B cell (primary cell): ENCODE measurements at places on chromosomes 11 and 22. TPM values are rescaled to one million over a fixed set of nuclear protein-coding genes. Genes with fewer than 3 reads are reported as not detected.
A peak's percentile ranks its signal among the peaks of the same experiment; 100 is the strongest.

- no peaks in the 10 kb centered on the region for H3K36me3 ChIP-seq
- no peaks in the 10 kb centered on the region for H3K4me1 ChIP-seq
- no peak overlapping the region for H3K4me3 ChIP-seq
- H3K27me3 ChIP-seq: no peaks in the 10 kb centered on the region
- DNase-seq: no peak
These were observed 1102.6 kb downstream of the DLG2 start for GRCh38 chr11:84524422-84525051.

DNA sequence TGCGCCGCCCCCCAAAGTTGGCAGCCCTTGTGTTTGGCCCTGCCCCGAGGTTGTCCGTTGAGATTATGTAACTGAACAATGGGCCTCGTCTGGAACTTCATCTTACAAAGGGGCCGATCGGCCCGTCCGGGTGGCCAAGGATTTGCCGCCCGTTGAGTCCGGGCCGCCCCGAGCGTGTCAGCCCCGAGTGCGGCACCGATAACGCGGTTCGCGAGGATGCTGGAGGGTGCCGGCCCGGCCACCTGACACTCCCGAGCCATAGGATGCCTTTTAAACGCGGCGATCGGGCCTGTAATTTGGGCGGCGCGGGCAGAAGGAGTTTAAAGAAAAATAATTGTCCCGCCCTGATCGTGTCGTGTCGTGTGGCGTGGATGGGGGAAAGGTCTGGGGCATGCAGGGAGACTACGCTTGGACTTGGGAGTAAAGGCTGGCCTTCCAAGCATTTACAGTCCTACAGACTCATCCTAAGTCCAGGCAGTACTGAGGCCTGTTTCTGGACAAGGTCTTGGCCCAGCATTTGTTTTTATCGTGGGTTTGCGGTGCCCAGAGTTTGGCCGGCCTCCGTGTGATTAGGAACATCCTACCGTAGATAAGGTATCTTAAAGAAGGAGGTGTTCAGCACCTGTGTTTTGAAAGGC is 1.3 kb downstream of the WEE1 start:
- peak; percentile 61 for DNase-seq
- H3K36me3 ChIP-seq: peaks cover 4% of the 10 kb centered on the region
- no peaks in the 10 kb centered on the region for H3K27me3 ChIP-seq
- H3K27ac ChIP-seq: peak overlapping the region; percentile 36
- H3K4me3 ChIP-seq: peak overlapping the region; percentile 96

- H3K27ac ChIP-seq: no peak overlapping the region
- no peak overlapping the region for H3K4me3 ChIP-seq
- H3K36me3 ChIP-seq: peaks cover 68% of the 10 kb centered on the region
- H3K4me1 ChIP-seq: no peaks in the 10 kb centered on the region
- DNase-seq: no peak
These were observed 24.8 kb upstream of the FNBP4 start for GRCh38 chr11:47791774-47792430.

- H3K4me1 ChIP-seq: peaks cover 38% of the 10 kb centered on the region
- no peak overlapping the region for H3K27ac ChIP-seq
- DNase-seq: no peak
- H3K36me3 ChIP-seq: no peaks in the 10 kb centered on the region
- H3K27me3 ChIP-seq: peaks cover 44% of the 10 kb centered on the region
These were observed 4.2 kb downstream of the SEPTIN5 start for GRCh38 chr22:19718456-19719049.

GRCh38 chr22:50161508-50162390 is 8.8 kb upstream of the PANX2 start:
- no peak overlapping the region for H3K4me3 ChIP-seq
- no peaks in the 10 kb centered on the region for H3K27me3 ChIP-seq
- no peaks in the 10 kb centered on the region for H3K36me3 ChIP-seq
- DNase-seq: no peak
- no peak overlapping the region for H3K27ac ChIP-seq
- no peaks in the 10 kb centered on the region for H3K4me1 ChIP-seq

DNA sequence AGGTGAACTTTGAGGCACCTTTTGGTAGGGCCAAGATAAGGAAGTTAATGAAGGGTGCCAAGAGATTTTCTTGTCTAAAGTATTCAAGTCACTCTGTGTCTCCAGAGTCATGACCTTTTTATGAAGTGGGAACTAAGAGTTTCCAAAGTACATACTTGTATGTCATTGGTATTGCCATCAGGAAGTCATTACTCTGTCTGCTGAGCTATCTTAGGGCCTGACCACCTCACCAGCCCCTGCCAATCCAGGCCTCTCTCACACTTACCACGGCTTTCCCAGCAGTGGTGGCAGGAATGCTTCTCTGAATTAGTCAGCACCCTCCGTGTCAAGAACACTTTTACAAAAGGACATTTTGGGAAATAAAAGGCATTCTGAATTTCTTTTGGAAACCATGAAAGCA is 192.8 kb upstream of the MTNR1B start:
- DNase-seq: no peak
- no peak overlapping the region for H3K4me3 ChIP-seq
- no peaks in the 10 kb centered on the region for H3K4me1 ChIP-seq

DNA sequence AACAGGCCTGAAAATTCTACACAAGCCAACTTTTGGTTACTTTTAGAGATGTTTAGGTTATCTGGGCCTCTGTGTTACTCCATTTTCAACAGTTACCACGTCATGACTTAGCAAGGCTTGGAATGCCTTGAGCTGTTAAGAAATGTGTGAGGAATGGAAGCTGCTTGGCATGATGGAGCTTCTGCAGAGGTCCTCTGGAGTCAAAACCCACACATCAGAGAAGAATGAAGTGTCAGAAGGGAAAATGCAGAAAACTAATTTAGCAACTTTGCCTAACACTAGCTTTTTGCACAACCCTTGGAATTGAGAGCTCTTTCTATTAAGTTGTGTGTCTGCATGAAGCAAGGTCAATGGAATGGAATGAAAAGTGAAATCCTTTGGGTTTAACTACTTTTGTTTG is 27.4 kb downstream of the FAT3 start:
- H3K36me3 ChIP-seq: no peaks in the 10 kb centered on the region
- no peaks in the 10 kb centered on the region for H3K27me3 ChIP-seq
- H3K27ac ChIP-seq: no peak overlapping the region
- no peak overlapping the region for H3K4me3 ChIP-seq

DNA sequence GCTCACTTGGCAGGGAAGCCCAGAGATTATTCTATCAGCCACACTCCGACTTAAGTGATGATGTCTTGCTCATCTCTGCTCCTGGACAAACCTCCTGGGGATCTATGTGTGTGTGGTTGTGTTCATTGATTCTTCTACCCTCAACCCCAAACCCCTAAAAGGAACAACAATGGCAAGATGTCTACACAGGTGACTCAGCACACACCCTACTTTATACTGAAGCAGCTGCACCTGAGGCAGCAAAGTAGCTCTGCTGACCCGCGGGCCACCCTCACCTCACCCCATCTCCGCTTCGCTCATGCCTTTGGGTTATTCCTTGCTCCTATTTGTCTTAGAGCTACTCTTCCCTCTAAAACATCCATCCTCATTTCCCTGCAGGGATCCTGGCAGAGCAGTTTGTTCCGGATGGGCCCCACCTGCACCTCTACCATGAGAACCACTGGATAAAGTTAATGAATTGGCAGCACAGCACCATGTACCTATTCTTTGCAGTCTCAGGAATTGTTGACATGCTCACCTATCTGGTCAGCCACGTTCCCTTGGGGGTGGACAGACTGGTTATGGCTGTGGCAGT is 38.7 kb downstream of the TMEM45B start:
- H3K4me3 ChIP-seq: no peak overlapping the region
- no peaks in the 10 kb centered on the region for H3K4me1 ChIP-seq
- H3K27me3 ChIP-seq: no peaks in the 10 kb centered on the region

GRCh38 chr22:43439368-43440103 is 27.7 kb downstream of the MPPED1 start:
- H3K27me3 ChIP-seq: no peaks in the 10 kb centered on the region
- no peaks in the 10 kb centered on the region for H3K36me3 ChIP-seq
- H3K4me3 ChIP-seq: no peak overlapping the region
- H3K27ac ChIP-seq: no peak overlapping the region
- no peaks in the 10 kb centered on the region for H3K4me1 ChIP-seq

GRCh38 chr22:29334696-29335344 is 19.3 kb upstream of the RASL10A start:
- no peak overlapping the region for H3K27ac ChIP-seq
- H3K27me3 ChIP-seq: no peaks in the 10 kb centered on the region
- no peak overlapping the region for H3K4me3 ChIP-seq

DNA sequence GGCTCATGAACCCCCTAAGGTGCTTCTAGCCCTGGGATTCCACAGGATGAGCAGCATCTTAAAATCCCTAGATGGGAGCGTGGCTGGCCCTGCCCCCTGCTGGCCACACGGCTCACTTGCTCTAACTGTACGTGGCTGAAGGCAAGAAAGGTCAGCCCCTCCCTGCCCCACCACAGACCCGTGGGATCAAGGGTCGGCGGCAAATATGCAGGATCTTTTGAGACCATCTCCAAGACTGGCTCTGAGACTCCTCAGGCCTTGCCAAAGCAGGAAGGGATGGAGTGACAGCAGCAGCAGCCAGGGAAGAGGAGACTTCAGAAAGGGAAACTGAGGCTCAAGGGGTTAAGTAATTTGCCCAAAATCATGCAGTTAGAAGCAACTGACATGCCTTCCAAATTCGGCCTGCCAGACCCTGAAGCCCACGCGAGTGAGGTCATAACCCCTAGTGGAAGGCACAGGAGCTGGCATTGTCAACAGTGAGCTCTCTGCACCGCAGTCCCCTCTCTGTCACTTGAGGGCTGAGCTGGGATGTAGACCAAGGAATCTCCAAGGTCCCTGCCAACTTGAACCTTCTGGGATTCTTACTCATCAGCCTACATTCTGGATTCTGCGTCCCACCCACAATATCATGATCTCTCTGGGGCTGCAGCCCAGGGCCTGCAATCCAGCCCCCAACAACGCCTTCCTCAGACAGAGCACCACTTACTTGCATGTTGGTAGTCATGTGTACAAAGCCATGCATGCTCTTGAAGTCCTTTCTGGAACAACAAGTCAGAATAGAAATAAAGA is 31.4 kb downstream of the CREB3L1 start:
- DNase-seq: peak; percentile 51
- H3K27me3 ChIP-seq: peaks cover 18% of the 10 kb centered on the region
- peaks cover 7% of the 10 kb centered on the region for H3K4me1 ChIP-seq
- no peak overlapping the region for H3K4me3 ChIP-seq

GRCh38 chr11:92605667-92606066 is 363.8 kb upstream of the MTNR1B start:
- H3K27me3 ChIP-seq: no peaks in the 10 kb centered on the region
- H3K4me1 ChIP-seq: no peaks in the 10 kb centered on the region
- DNase-seq: no peak
- no peaks in the 10 kb centered on the region for H3K36me3 ChIP-seq
- no peak overlapping the region for H3K4me3 ChIP-seq

DNA sequence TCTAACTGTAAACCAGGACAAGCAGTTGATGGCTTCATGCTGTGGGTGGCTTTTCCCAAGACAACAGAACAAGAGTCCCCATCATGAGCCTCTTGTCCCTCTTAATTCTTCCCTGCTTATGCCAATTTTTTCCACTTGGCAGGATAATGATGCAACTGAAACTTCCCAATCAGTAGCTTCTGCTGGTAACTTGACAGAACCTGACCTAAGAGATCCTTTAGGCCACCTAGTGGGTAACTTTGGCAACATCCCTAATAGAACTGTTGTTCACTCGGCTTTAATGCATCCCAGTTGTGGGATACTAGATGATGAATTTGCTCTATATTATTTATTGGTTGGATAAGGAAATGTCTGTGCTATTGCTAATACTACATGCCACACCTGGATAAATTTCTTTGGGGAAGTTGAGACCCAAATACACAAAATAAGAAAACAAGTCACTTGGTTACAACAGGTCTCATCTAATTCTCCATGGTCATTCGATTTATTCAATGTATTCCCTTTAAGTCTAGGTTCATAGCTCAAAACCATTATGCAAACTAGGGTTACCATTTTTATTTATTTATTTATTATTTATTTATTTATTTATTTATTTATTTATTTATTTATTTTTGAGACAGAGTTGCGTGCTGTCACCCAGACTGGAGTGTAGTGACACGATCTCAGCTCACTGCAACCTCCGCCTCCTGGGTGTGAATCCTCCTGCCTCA is 41.4 kb upstream of the NFAM1 start:
- H3K4me3 ChIP-seq: no peak overlapping the region
- no peak overlapping the region for H3K27ac ChIP-seq
- peak; percentile 68 for DNase-seq
- no peaks in the 10 kb centered on the region for H3K36me3 ChIP-seq
- no peaks in the 10 kb centered on the region for H3K27me3 ChIP-seq

DNA sequence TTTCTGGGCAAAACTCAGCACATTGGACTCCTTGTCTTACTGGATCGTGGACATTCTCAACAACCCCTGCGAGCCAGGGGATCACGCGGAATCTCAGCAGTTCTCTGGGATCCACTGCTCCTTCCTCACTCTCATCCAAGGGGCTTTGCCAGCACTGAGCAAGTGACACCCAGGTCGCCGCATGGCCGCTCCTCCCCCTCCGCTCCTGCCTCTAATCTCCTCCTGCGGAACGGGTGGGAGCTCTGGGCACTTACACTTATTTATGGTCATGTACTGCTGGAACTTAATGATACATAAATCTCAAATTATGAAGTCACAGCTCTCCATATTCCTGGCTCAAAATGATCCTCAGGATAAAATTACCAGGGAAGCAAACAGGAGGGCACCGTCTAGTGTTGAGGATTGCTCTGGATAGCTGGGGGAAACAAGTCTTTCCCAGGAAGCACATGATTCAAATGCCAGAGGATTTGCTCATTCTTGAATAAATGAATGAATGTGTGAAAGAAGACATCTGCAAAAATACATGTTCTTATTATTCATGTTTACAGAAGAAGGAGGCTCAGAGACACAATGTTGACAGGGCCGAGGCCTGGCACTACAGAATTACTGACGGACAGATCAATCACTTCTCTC is 1077.3 kb downstream of the TBC1D22A start:
- DNase-seq: no peak
- H3K4me3 ChIP-seq: no peak overlapping the region
- H3K27me3 ChIP-seq: peaks cover 24% of the 10 kb centered on the region
- no peak overlapping the region for H3K27ac ChIP-seq
- H3K4me1 ChIP-seq: peaks cover 13% of the 10 kb centered on the region

DNA sequence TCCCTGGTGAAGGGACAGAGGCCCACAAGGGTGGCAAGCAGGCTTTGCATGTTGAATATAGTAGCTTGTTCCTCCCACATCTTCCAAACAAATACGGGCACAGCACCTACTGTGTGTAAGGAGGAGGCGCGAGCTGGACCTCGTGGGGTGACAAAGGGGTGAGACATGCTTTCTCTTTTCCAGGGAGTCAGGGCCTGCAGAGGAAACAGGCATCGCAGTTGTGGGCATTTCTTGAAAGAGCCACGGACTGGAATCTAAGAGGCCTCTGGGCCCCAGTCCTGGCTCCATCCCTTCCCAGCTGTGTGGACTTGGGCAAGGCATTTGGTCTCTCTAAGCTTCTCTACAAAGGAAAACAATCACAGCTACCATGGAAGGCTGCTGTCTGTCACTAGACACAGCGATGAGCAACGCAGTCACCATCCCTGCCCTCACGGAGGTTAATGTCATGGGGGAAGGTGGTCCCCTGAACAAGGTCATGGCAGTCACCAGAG is 13.0 kb upstream of the CDC42EP1 start:
- H3K4me1 ChIP-seq: peaks cover 9% of the 10 kb centered on the region
- H3K36me3 ChIP-seq: no peaks in the 10 kb centered on the region
- DNase-seq: no peak
- peaks cover 27% of the 10 kb centered on the region for H3K27me3 ChIP-seq

The LRRC10B gene
- not detected in 2 replicates for total RNA-seq

The PMM1 gene
- 22.1 and 23.3 TPM in 2 replicates for total RNA-seq

The RAB39A gene
- 2.4 TPM in 2 replicates for total RNA-seq

The MFNG gene
- 95.9 and 109 TPM in 2 replicates for total RNA-seq

The APOL5 gene
- not detected in 2 replicates for total RNA-seq

The CFAP300 gene
- total RNA-seq: not detected in 2 replicates

The ELMOD1 gene
- not detected in 2 replicates for total RNA-seq

The MS4A3 gene
- not detected in 2 replicates for total RNA-seq

The PLA2G6 gene
- 125 and 128 TPM in 2 replicates for total RNA-seq

The NEU3 gene
- total RNA-seq: 15.2 and 17.0 TPM in 2 replicates

The RASSF10 gene
- total RNA-seq: not detected in 2 replicates

The ARHGAP32 gene
- 10.6 and 10.9 TPM in 2 replicates for total RNA-seq

The GAB4 gene
- 0.39 TPM in 1 of 2 replicates, not detected in the other for total RNA-seq

The OR8A1 gene
- total RNA-seq: not detected in 2 replicates

The MAJIN gene
- total RNA-seq: 0.71 and 0.95 TPM in 2 replicates
